Glutamatergic neuron (in vitro differentiated cells): ENCODE measurements at places on chromosomes 4 and X. TPM values are rescaled to one million over a fixed set of nuclear protein-coding genes. Genes with fewer than 3 reads are reported as not detected.

- DNase-seq, result no peak
Observed at GRCh38 chr4:135239964-135240363, 1038.4 kb upstream of the PABPC4L start.

GRCh38 chr4:82055156-82055555, 318.6 kb downstream of the HNRNPD start:
- DNase-seq, result no peak

DNA sequence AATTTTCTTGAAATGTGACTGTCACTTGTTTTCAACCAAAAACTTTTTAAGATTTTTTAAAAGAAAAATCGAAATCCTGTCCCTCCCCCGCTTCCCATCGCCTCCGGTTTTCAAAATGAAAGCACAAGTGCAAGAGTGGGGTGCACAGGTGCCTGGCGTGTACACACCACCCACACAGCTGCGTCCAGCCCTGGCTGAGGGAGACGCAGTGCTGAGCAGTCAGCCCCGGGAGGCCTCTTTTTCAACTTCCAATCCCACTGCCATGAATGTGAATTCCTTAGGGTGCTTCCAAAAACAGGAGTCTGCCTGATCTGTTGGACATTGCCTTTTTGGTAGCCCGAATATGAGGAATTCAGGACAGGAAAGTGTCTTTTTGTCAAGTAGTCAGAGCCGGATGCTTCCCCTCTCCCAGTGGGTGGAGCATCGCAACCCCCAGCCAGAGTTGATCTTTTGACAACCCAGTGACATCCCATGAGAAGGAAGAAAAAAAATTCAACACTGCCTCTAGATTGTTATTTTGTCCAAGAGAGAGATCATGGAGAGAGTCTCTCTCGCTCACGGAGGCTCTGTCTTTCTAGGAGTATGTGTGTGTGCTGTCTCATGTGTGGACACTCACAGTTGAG, 8.9 kb downstream of the PRRG3 start:
- no peak for DNase-seq

GRCh38 chr4:169663402-169663801, 43.0 kb downstream of the CLCN3 start:
- DNase-seq, result no peak

- DNase-seq, result peak; percentile 60
Observed at GRCh38 chr4:2402048-2402842, 16.2 kb downstream of the ZFYVE28 start.

GRCh38 chr4:10089346-10089745, 27.3 kb downstream of the WDR1 start:
- DNase-seq, result no peak

- no peak for DNase-seq
Observed at GRCh38 chrX:150526692-150527091, 41.7 kb upstream of the MTM1 start.

BLOC1S4 gene
- total RNA-seq, result 22.5 TPM

GK2 gene
- total RNA-seq, result not detected

DNA sequence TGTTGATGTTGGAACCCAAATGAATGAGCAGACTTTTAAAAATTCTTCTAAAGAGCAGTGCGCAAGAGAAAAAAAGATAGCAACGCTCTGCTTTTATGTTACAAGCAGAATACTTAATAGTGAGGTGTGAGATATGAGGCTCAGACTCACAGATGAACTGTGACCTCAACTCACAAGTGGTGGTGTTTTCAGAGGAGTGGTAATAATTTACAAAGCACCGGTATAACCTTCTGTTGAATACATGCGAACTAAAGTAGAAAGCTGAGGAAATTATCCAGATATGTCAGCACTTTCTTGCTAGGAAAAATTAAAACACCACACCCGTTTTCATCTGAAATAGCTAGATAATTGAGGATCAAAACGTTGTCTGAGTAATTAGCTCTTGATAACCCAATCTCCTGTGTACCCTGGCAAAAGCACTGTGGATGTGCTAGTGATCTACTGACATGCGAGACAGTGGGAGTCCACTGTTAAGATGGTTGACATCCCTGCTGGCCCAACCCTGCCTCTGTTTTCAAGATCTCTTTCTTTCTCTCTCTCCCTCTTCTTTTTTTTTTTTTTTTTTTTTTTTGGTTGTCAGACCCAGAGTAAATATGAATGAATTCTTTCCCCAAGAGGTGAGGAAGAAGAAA, 6.9 kb upstream of the TLL1 start:
- DNase-seq, result no peak

GRCh38 chr4:140237616-140238350, 83.8 kb upstream of the MAML3 start:
- DNase-seq, result peak; percentile 71

GRCh38 chr4:164734484-164734883, 19.4 kb upstream of the SMIM31 start:
- no peak for DNase-seq

TMEM35A gene
- 27.5 TPM for total RNA-seq

DNA sequence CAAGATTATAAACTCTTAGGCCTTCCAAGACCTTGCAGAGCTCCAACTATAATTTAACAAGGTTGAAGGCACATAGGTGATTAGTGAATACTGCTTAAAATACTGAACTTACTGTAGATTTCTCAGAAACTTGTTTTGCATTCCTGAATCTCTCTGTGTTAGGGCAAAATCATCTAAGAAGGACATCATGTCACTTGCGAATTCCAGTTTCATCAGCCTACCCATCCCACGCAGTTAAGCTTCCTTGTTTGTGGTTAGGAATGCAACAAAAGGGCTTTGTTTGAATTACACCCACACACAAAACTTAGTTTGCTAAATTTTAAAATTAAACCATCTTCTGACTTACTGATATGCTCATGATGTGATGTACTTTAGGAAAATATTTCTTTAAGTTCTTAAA, 174.0 kb downstream of the SOWAHB start:
- DNase-seq, result no peak

GRCh38 chr4:41369680-41370079, 113.0 kb downstream of the UCHL1 start:
- DNase-seq, result no peak

DNA sequence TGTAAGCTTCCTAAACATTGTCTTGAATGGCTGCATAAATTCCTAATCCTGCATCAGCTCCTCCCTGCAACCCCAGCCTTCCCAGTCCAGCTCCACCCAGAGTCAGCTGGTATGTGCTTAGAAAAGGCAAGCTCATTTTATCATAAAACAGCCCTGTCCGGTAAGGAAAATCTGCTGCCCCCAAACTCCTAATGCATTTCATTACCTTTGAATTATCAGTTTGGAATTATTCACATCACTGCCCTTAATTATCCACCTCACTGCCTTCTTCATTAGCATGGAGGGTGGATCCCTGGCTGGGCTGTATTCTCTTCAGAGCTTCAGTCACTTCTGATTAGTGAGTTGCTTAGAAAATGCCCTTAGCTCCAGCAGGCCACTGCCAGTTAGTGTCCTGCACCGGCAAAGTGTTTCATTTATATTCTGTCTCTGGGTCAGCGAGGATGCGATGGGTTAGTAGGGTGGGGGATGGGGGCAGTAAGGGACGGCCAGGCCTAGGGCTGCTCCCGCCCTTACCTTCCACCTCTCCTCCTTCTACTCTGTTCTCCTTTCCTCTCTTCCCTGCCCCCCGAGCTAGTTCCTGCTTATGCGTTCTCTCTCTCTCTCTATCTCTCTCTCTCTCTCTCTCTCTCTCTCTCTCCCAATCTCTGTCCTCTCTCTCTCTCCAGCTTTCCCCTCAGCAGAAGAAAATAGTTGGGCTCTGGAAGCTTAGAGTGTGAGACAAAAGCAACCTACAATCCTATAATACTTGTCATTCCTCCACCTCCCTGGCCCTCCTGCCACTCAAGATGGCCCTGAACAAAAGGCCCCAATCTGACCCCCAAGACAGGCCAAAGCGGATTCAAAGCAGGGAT, 174.8 kb upstream of the KLF3 start:
- peak; percentile 13 for DNase-seq

DNA sequence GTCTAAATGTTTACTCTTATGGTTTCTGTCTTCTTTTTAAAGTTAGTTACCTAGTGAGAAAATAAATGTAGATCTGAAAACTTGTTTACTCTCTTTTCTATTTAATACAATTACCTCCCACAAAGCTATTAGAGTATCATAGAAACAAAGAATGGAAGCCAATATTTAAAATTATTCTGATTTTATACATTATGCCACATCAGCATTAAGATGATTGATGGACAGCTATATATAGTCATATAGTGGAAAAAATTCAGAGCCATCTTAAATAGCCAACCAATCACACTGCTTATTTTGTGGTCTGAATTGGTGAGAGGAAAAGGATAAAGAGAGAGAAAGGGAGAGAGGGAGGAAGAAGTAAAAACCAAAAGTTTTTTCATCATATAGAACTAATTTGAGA, 1101.8 kb downstream of the PCDH19 start:
- DNase-seq, result no peak

- DNase-seq, result no peak
Observed at GRCh38 chrX:110315551-110315950, 2.3 kb downstream of the AMMECR1 start.

MID1 gene
- total RNA-seq, result 9.2 TPM

DNA sequence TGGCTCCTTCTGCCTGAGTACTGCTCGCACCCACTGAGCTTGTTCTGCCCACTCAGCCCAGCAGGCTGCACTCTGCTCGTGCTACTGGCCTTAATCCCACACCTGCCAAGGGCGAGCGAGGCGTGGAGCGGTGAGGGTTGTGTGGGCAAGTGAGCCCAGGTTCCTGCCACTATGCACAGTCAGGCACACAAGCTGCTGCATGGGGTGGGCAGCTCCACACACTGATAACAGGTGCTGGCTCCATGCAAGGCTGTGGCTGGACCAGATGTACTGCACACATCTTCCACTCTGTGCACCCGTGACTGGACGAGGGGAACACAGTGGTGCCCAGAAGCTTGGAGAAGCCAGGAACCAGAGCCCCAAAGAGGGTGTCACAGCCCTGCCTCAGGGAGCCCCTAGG, 184.3 kb upstream of the NUDT6 start:
- DNase-seq, result peak; percentile 7

- no peak for DNase-seq
Observed at GRCh38 chrX:134512566-134512965, 52.6 kb downstream of the HPRT1 start.

NUDT10 gene
- 19.3 TPM for total RNA-seq

DNA sequence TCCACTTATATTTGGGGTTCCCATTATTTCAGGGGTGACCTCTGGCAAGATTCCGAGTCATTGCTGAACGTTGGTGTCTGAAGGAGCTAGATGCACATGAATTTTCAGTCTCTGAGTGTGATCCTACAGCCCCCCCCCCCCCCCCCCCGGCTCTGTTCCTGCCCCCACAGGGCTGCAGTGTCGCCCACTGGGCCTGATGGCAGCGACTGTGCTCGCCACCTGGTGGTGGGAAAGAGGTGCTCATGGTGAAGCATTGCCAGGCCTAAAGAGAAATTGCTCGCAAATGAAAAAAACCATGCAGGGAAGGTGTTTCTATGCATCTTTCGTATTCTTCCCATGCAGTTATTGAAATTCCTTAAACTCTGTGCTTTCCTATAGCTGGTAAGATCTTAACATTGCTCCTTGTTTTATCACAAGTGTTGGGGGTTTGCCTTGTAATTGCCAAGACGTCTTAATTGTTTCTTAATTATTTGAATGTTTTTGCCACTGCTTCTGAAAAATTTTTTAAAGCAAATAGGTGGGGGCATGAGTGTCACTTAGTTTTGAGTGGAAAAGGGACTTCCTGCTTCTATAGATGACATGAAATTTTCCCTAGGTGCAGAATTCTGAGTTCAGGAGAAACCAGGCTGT, 63.2 kb downstream of the CLDN22 start:
- peak; percentile 76 for DNase-seq

KCNIP4 gene
- 30.4 TPM for total RNA-seq

DNA sequence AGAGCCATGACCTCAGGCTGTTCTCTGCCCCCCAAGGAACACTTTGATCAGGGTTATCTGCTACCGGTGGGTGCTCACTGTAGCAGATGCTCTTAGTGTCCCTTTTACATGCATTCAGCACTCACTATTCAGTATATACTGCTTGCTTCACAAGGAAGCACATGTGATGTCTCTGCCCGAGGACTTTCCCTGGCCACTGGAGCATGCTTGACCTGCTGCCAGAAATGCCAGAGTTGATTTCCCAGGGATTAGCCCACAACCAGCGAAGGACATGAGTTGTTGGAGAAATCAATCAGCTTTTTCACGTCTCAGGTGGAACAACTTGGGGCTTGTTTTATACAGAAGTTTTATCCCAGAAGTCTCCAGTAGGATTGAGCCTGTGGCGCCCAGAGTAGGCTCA, 51.2 kb upstream of the RPS6KA3 start:
- no peak for DNase-seq

DNA sequence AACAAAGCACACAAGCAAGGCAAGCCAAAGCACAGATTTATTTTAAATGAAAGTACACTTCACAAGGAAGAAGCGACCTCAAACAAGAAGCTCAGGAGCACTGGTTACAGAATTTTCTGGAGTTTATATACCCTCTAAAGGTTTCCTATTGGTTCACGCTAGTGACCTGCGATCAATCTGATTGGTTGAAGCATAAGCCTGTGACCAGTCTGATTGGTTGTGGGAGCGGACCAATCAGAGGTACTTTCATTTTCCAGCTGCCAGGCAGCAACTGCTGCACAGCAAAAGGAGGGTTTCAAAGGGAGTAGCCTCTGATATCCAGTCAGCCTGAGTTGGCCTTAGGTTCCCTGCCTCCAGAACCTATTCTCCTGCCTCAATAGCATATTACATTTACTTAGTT, 4.6 kb upstream of the AREG start:
- DNase-seq, result no peak

- DNase-seq, result no peak
Observed at GRCh38 chr4:53841711-53842110, 222.7 kb downstream of the CHIC2 start.

OPN1MW3 gene
- not detected for total RNA-seq

P2RY4 gene
- total RNA-seq, result 0.27 TPM

DNA sequence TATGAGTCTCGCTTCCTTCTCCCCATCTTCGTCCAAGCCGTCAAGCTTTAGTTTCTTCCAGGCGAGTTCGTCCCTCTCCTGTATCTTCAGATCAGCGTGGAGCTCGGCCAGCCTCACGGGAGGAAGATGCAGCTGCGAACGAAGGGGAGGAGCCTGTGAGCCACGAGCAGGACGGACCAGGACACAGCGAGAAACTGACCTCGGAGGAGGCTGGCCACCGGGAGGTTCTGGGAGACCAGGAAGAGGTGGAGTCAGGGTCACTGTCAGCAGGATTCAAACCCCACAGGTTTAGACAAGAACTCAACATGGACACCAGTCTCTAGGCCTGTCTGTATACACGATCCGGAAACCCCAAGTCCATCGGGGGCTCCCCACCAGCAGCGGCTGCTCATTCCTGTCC, 7.3 kb downstream of the LRPAP1 start:
- no peak for DNase-seq

DNA sequence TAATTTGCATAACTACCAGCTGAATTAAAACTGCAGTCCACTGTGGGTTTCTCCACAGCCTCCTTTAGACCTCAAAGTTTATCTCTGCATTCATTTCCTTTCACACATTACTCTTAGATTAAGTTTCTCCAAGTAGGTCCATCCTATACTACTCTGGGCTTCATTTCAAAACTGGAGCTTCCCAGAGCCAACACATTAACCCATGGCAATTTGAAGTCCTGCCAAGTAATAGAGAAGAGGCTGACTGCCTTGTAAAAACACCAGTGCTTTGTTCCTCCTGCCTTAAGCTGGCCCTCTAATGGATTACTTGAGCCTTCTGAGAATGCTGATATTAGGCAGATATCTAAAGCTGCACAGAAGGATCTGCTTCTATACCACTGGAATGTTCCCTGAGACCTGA, 997.2 kb upstream of the SLIT2 start:
- no peak for DNase-seq

SSX4 gene
- 0.71 TPM for total RNA-seq

NUP62CL gene
- total RNA-seq, result 1.6 TPM

LEF1 gene
- 0.98 TPM for total RNA-seq
